ENCODE measurements at places on chromosomes 7 and 10.

DNA sequence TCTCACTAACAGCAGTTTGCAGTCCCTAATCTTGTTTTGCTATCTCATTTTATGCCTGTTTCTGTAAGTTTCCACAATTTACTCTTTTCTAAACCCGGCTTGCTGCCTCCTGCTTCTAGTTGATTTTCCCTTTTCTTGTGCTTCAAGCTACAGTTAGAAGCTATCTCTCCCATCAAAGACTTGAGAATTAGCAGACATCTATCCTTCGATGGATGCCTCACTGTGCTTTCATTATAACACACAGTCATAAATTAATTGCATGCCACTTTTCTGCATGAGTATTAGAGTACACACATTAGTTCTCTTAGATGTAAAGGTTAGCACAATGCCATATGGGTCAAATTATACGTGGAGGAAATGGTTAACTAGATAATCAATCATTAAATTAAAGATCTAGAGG, 48.7 kb downstream of the SEMA3A start:
- no peak for DNase-seq

DNA sequence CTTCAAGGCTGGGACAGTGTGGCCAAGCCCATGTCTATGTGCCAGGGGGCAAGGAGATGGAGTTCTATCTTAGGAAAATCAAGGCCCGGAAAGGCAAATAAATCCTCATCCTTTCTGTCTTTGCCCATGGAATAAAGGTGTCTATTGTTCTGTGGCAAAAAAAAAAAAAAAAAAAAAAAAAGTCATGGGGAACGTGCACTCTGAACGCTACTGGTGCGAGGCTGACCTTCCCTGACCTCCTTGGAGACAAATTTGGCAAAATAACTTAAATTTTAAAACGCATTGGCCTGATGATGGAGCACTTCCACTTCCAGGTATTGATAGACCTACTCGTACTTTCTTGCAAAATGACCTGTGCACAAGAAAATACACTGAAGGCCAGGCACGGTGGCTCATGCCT, 12.2 kb upstream of the BAG3 start:
- no peak for DNase-seq

DNA sequence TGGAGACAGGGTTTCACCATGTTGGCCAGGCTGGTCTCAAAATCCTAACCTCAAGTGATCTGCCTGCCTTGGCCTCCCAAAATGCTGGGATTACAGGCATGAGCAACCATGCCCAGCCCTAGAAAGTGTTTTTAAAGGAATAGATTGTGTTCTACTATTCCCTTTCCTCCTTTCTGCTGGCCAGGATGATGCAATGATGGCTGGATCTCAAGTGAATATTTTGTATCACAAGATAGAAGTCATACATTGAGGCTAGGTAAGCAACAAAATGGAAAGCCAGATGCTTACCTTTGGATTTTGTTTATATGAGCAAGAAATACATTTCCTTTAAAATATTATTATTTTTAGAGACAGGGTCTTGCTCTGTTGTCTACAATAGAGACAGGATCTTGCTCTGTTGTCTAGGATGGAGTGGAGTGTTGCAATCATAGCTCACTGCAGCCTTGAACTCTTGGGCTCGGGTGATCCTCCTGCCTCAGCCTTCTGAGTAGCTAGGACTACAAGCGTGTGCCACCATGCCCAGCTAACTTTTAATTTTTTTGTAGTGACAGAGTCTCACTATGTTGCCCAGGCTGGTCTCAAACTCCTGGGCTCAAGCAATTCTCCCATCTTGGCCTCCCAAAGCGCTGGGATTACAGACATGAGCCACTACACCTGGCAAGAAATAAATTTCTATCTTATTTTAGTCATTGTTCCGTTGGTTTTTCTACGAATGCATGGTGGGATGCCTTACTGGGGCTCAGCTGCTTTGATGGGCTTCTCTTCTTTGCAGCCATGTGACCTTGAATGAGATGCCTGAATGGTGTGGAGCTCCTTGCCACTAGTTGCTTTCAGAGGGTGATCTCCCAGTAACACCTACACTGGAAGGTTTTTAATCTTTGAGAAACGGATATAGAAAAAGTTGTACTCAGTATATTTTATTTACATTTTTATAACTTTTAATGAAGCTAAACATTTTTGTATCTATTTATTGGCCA, 5.8 kb upstream of the AEBP1 start:
- no peak for DNase-seq

DNA sequence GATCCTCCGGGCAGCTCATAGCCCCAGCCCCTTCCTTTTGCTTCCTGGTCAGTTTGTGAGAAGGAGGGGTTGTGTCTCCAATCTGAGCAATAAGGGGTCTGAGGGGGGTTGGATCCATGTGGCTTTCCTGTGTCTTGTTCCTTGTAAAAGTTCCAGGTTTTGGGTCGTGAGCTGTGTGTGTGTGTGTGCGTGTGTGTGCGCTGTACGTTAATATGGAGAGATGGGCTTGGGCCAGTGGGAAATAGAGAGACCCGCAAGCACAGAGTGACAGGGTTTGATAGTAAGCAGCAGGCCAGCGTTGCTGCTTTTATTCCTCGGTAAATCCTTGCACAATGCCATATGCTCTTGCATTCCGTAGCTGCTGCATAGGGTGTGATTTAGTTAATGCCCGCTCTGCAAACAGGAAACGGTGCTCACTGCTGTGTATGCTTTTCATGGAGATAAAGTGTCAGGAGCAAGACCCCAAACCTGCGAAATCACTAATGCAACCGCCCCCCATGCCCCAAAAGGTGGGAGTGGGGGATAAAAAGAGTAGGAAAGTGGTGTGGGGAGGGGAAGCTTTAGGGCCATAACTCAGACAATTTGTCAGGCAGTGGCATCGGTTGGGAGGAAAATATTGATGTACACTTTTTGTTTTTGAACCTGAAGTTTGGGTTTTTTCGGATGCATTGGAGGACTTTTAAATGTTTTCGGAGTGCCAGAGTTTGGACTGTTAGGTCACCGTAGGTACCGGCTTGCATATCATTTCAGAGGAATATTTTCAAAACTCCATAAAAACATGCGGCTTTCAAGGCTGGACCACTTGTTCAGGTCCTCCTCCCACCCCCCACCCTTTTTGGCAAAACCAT, 108.7 kb downstream of the TCF7L2 start:
- no peak for DNase-seq

GRCh38 chr10:109205929-109206585, 717.3 kb downstream of the XPNPEP1 start:
- no peak for DNase-seq

GRCh38 chr7:8035647-8036518, 67.3 kb downstream of the GLCCI1 start:
- no peak for DNase-seq

DNA sequence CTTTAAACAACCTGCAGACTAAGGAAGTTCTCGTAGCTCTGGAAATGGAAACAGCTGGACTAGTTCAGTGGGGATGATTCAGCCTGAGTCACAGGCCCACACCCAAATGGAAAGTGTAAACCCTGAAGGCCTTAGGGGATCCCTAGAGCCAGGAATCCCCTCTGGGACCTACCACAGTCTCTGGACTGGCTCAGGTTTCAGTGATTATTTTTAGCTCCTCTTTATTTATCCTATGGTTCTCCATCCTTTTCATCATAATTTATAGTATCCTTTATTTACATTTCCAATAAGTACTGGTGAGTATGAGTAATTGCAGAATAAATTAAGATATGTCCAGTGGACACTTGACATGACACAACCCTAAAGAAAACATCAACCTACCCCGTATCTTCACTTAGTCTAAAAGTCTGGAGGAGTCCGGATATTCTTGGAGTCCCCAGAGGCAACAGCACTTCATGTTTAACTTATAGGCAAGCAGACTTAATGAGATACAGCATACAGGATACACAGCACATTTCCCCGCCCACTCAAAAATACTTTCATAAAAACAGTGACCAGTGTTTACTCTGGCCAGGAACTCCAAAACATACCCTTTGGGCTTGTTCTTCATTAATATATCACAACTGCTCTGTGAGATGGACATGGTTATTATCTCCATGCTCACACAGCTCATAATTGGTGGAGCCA, 28.4 kb upstream of the SEMA3E start:
- DNase-seq = no peak

GRCh38 chr10:99008054-99008453, 227.6 kb downstream of the HPSE2 start:
- DNase-seq = no peak

DNA sequence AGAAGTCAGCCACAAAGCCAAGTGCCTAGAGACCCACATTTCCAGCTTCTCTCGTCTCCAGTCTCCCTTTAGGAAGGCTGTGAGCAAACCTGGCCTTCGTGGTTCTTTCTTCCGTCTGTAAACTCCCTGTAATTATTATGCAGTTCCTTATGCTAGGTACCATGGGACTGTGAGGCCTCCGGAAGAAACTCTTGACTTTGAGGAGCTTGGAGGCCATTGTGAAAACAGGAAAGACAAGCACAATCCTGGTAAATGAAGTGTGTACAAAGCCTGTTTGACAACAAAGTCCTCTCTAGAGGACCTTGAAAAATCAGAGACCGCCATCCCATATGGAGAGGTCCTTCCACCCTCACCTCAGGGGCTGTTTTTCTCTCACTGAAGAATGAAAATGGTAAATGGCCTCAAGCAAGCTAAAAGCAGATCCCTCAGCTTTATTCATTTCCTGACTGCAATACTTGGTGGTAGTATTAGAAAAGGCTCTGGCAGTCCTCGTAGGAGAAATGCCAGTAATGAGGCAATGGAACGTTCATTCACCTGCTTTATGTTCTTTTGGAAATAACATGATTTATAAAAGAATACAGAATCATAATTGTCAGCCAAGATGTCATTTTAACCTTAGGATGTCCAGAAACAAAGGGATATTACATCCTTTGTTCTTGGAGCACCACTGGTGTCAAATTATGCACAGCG, 926.4 kb downstream of the LRMDA start:
- DNase-seq = no peak

DNA sequence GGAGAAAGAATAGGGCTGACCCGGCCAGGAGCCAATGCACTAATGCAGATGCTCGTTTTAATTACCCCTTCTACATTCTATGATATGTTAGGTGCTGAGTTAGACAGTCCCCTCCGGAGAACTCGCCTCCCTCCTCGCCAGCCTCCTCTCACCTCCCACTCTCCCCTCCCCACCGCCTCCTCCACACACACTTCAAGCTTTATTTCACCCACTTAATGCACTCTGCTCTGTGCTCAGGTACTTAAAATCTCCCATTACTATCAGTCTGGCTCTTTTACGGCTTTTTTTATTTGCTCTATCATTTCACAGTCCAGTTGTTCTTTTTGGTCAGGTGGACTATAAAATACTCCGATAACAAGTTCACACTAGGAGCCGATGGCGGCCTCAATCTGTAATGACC, 231.6 kb downstream of the TEX36 start:
- no peak for DNase-seq

DNA sequence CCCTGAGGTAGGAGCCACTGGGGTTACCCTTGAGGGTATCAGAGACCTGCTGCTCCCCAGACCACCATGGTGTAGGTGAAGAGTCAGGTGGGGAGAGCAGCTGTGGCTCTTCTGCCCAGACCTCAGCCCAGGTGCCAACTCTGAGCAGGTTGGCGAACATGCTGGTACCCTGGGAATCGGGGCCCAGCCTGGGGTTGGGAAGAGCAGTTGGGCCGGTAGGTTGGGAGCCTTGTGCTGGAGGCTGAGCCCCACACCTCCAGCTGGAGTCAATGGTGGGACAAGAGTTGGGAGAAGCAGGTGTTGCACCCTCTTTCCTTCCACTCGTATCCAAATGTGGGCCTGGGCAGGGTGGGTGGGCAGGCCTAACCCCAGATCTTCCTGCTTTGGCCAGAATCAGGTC, 114.5 kb downstream of the CDH23 start:
- DNase-seq = no peak

GRCh38 chr7:23335621-23336020, 36.5 kb downstream of the MALSU1 start:
- DNase-seq = peak; percentile 18

- no peak for DNase-seq
These were observed 35.1 kb downstream of the MAD1L1 start for GRCh38 chr7:2197436-2198155.

- no peak for DNase-seq
These were observed 722.2 kb downstream of the PARD3 start for GRCh38 chr10:34092891-34093290.
